Activated CD8-positive, alpha-beta memory T cell treated with anti-CD3 and anti-CD28 coated beads, Interleukin-2, amount 50 U/mL, for 4 hours (primary cell): ENCODE measurements at places on chromosomes 5 and 9.
A peak's percentile ranks its signal among the peaks of the same experiment; 100 is the strongest.

- DNase-seq: no peak
Measured at GRCh38 chr9:121949766-121950165, 143.3 kb downstream of the TTLL11 start.

DNA sequence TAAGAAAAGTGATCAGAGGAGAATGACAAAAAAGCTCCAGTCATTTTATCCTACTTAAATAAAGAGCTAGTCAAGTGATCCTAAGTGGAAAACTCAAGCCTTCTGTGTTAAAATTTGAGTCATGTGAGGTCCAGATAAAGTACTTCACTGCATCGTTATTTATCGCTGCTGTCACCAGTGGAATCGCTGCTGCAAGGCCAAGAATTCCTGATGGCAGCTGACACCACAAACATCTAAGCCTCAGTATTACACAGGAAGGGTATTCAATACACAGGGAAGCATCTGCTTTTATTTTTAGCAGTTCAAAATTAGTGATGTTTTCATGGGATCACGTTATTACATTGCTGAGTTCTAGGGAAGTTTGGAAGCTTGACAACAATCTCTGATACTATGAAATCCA, 190.3 kb downstream of the GOLPH3 start:
- DNase-seq: no peak

GRCh38 chr5:65553941-65554340, 9.0 kb downstream of the CENPK start:
- DNase-seq: no peak

GRCh38 chr5:73858776-73859175, 232.8 kb downstream of the ARHGEF28 start:
- no peak for DNase-seq

DNA sequence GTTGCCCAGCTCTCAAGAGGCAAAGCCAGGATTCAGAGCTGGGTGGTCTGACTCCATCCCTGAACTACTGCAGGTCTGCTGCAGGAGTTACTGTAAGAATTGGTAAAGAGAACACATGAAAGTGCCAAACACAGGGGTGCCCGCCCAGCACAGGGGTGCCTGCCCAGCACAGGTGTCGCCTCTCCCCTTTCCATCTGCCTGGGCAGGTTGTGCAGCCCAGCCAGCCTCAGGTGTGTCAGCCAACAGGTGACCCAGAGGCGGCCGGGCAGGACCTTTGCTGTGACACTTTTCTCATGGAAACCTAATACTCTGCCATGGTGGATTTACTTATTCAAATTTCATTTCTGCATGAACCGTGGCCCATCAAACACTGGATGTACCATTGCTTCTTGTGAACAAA, 289.7 kb upstream of the IRX4 start:
- no peak for DNase-seq

GRCh38 chr5:6338135-6338534, 40.2 kb downstream of the MED10 start:
- no peak for DNase-seq

GRCh38 chr9:111910428-111910827, 13.8 kb downstream of the UGCG start:
- DNase-seq: no peak

DNA sequence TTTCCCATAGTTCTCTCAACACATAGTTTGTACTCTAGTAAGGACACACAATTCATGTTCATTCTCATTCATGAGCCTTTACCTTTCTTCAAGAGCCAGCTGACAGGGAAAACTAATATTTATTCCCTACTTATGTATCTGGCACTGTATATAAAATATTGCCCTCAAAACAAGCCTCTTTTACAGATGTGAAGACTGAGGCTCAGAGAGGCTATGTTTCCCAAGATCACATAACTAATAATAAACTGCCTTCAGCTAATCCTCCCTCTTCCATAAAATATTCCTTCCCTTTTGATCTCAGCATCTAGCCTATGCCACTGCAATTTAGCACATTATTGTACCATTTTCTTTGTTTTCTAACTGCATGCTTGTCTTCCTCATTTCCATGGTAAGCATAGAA, 18.2 kb downstream of the ALDOB start:
- DNase-seq: no peak

- DNase-seq: no peak
Measured at GRCh38 chr9:92100237-92100911, 14.8 kb downstream of the SPTLC1 start.

DNA sequence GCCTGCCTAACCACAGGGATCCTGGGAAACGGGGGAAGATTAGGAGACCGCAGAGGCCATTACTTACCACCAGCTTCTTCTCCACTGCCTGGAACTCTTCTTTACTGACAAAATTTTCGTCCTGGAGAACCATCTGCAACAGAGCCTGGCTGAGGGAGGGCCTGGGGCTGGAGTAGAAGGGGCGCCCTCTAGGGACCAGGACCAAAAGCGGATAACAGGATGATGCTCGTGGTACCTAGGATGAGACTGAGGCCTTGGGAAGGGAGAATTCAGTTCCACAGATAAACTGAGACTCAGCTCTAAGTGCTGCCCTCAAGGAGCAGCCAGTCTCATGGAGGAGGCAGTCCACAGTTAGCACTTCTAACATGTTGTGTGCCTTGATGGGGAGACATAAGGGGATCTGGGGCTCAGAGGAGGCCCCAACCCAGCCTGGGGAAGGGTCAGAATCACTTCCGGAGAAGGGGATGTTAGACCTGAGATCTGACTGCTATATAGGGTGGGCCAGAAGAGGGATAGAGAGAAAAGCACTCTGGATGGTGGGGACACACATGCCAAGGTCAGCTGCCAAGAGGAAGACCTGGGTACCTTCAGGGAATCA, 1.2 kb downstream of the SPATA24 start:
- DNase-seq: no peak

- no peak for DNase-seq
Measured at GRCh38 chr9:12972608-12973589, 198.1 kb downstream of the LURAP1L start.

DNA sequence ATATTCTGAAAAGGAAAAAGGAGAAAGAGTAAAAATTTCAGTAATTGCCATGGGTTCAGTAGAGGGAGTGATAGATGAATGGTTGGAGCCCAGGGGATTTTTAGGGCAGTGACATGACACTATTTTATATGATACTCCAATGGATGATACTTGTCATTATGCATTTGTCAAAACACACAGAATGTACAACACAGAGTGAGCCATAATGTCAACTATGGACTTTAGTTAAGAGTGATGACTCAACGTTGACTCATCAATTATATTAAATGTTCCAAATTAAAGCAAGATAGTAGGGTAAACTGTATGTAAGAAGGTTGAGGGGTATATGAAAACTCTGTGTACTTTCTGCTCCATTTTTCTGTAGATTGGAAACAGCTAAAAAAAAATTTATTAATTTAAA, 586.4 kb downstream of the TAF11L14 start:
- DNase-seq: no peak

GRCh38 chr5:75059912-75060545, 7.7 kb upstream of the GCNT4 start:
- peak; percentile 29 for DNase-seq

DNA sequence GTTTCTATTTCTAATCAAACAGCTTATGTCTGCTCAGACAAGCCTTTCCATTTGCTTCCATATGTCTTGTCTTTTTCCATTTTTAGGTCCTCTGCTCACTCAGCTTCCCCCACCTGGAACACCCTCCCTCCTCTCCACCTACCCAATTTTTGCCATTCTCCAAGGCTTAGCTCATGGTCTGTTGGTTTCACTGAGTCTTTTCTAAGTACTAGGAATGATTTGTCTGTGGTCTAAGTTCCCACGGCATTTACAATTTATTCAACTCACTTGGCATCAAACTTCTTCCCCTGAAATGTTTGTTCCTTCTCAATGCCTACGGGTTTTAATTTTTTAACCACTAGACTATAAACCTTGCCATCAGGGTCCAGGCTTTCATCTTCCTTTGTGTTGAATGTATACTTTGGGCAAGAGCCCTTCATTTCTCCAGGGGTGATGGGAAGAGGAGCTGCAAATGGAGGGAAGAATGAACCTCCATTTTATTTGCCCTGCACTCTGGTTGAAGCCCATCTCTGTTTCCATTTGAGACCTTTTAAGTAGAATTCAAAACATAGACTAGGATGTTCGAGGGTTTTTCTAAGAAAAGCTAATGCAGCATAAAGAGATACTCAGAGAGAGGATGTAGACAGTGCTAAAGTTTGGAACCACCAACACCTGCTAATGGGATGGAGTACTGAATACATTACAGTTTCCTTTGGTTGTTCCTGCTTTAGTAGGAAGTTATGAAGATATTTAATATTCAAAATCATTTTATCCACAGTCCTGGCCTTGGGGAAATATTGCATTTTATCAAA, 104.0 kb downstream of the PTTG1 start:
- no peak for DNase-seq

DNA sequence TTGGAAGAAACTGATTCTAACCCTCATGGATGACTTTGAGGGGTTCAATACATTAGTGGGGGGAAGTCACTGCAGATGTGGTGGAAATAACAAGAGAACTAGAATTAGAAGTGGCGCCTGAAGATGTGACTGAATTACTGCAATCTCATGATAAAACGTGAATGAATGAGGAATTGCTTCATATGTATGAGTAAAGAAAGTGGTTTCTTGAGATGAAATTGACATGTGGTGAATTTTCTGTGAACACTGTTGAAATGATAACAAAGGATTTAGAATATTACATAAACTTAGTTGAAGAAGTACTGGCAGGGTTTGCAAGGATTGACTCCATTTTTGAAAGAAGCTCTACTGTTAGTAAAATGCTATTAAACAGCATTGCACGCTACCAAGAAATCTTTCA, 113.0 kb downstream of the UGCG start:
- no peak for DNase-seq

DNA sequence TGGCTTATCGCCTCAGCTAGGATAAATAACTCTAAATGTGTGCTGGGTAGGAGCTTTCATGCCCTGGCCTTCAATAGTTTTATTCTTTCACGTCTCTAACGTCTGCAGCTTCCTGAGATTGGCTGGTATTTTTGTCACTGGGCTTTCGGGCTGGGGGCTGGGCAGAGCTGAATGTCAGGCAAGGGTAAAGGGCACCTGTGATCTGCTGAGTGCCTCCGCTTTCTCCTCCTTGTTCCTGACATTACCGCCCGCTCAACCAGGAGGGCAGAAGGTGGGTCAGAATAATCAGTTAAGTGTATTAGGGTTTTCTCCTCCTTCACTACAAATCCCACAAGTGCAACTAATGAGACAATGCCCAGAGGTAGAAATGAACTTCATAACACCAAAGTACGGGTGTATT, 216.6 kb downstream of the TSSK1B start:
- DNase-seq: no peak

GRCh38 chr5:156543348-156544145, 216.6 kb downstream of the SGCD start:
- no peak for DNase-seq

- DNase-seq: no peak
Measured at GRCh38 chr5:127290946-127291693, 524 bp downstream of the MEGF10 start.

DNA sequence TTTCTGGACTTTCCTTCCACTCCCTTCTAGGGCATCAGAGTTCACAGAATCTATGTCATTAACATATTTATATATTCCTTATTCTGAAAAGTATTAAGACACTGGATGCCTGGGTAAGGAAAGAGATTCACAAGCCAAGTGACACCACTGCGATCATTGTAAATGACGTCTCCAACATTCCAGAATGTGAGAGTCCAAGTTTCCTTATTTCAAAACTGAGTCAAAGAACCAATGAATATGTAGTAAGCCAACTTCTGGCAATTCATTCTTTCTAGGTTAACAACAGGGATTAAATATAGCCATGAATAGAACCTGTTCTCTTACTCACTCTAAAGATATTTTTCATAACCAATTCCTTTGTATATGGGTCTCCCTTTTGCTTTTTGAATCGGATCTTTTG, 18.1 kb downstream of the RAI14 start:
- no peak for DNase-seq

- DNase-seq: no peak
Measured at GRCh38 chr5:161034451-161034850, 182.4 kb upstream of the ATP10B start.

DNA sequence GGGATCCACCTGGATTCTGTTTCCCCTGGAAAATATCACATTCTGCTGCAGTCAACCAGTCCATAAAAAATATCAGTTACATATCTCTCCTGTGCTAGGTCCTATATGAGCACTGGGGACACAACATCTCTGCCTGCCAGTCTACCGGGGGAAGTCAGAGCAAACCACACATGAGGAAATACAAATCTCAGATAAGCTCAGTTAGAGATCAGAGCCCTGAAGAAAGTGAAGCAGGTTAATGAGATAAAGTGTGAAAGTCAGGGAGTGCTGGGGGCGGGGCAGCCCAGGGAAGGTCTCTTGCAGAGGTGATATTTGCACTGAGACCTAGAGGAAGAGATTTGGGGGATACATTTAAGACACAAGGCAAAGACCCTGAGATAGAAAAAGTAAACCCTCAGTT, 67.8 kb upstream of the SLC1A1 start:
- no peak for DNase-seq

GRCh38 chr5:173963867-173964441, 25.0 kb upstream of the C5orf47 start:
- DNase-seq: no peak

DNA sequence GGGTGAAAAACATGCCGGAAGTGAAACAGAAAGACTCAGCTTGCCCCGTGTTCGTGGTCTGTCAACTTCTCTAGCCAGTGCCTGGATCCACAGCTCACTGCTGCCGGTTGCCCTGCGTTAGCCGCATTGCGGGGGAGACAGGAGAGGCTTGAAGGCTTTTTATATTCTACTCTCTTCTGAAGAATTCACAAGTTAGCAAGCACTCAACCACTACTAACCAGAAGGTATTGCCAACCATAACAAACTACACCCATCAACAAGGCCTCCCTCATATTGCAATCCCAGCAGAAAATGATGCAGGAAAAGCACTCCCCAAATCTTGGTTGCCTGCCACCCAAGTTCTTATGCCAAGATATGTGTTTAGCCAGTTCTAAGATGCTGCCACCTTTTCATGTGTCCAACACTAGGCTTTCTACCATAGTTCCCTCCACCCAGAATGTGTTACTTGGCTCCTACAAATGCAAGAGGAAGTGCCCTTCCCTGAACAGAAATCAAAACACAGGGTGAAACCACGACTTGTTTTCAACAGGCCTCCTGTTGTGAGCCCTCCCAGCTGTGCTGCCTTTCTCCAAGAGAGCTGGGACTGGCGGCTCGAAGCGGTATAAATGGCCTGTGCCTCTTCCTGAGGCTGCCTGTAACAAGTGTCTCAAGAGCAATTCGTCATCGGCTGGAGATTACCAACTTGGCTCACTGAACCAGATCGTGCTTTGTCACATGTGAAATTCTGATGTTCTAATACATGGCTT, 129.0 kb downstream of the SNX18 start:
- peak; percentile 55 for DNase-seq

DNA sequence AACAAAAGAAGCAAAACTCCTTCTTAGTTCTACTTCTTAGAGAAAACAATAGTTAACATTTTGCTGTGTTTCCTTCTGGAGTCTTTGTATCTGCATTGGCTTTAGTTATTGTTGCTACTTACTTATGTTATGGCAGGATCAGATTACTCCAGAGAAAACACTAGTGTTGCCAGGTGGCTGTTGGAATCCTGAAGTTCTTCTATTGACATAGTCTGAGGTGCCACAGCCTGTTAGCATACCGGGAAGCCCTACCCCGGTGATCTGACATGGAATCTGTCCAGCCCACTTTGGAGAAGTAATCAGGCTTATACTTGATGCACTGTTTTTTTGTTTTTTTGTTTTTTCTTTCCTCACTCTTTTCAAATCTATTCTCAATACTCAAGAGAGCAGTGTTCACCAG, 68.5 kb upstream of the CEP78 start:
- DNase-seq: no peak

GRCh38 chr5:30112867-30113266, 1080.6 kb upstream of the CDH6 start:
- DNase-seq: no peak

- DNase-seq: no peak
Measured at GRCh38 chr9:15735083-15735857, 182.4 kb downstream of the CCDC171 start.
